ENCODE measurements at places on chromosomes 4 and X.

GRCh38 chrX:153871946-153872878, 13.8 kb downstream of the L1CAM start:
- DNase-seq: no peak

DNA sequence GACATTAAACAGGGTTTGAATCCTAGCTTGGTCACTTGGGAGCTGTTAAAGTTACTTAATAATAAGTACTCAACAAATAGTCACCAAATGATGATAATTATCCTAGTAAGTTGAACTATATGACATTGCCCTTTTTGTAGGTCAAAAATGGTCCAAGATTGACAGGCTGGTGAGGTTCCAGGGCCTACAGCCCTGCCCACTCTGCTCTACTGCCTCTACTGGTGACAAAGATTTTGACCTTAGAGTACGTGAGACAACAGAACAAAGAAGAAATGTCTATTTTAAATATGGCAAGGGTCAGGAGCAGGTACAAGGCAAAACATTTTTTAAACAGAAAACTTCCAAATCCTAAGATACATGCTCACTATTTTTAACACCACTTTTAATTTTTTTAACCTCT, 572 bp upstream of the SMPX start:
- DNase-seq: no peak

DNA sequence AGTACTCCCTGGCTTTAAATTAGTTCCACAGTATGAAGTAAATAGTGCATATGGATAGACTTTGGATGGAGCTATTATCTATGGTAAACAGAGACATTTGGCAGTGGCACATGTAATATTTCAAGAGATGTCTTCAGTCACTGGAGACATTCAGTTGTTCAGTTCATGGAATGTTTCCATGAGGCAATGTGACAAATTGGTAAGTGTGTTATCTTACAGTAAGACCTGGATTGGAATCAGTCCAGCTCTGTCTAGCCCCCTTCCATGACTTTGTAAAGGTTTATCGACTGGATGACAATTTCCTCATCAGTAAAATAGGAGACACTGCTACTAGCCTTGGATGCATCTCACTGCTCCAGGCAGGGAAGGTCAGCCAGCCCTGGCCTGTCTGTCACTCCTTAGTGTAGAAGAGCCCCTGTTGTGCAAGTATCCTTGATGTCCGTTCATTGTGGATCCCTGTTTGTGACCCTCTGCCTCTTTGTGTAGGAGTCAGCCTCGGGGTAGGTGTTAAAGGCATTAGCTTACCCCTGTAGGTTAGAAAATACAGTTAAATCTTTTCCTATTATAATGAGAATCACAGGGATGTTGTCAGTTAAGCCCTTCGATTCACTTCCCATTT, 335.9 kb downstream of the ANK2 start:
- DNase-seq: no peak

- DNase-seq: peak; percentile 7
Measured at GRCh38 chr4:20493761-20494353, 206.4 kb upstream of the PACRGL start.

GRCh38 chrX:74251006-74251930, 52.7 kb upstream of the ZCCHC13 start:
- peak; percentile 40 for DNase-seq

- DNase-seq: no peak
Measured at GRCh38 chr4:53168228-53168627, 197.6 kb downstream of the SCFD2 start.

GRCh38 chr4:84967243-84967690, 777 bp upstream of the WDFY3 start:
- no peak for DNase-seq

- DNase-seq: no peak
Measured at GRCh38 chr4:83759611-83760010, 223.7 kb downstream of the GPAT3 start.

GRCh38 chrX:45765281-45765680, 564.6 kb upstream of the DIPK2B start:
- no peak for DNase-seq

GRCh38 chr4:83504996-83505395, 20.1 kb upstream of the ABRAXAS1 start:
- DNase-seq: no peak
